ENCODE measurements at places on chromosomes 5 and 9. TPM values are rescaled to one million over a fixed set of nuclear protein-coding genes. Genes with fewer than 3 reads are reported as not detected.

DNA sequence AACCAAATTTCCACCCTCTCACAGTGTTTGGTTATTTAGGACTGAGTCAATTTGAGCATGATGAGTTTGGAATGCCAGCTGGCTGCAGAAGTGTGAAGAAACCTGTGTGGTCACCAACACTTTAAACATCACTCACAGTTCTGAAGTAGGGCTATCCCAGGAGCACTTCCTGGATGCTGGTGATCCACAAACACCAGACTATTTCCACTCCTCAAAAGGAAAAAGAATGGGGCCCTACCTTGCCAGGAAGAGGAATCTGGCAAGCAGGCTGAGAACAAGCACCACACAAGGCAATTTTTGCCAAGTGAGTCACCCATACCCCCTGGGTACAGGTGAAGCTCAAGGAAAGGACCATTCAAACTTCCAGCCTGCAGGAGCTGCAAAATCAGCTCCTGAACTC lies 294.2 kb upstream of the PTGER4 start:
- peak; percentile 78 for DNase-seq

- DNase-seq, result no peak
These were observed 652.2 kb upstream of the RGMB start for GRCh38 chr5:98121036-98121936.

GRCh38 chr5:151037561-151038411 lies 17.4 kb downstream of the GPX3 start:
- peak; percentile 56 for DNase-seq

DNA sequence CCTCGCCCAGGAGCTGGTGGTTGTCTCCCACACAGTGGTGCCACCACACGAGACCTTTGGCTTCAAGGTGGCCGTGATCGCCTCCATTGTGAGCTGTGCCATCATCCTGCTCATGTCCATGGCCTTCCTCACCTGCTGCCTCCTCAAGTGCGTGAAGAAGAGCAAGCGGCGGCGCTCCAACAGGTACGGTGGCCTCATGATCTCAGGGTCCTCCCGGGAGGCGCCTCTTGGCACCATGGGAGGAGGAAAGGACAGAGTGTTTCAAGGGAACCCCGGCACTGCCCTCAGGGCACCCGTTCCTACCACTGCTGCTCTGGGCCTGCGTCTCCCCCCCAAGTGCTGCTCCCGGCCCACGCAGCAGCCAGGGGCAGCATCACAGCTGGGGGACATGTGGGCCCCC lies 18.2 kb upstream of the CARD19 start:
- DNase-seq, result no peak

- no peak for DNase-seq
These were observed 87.6 kb downstream of the MAMDC2 start for GRCh38 chr9:70131296-70131695.

GRCh38 chr9:31590091-31590490 lies 794.4 kb upstream of the ACO1 start:
- DNase-seq, result peak; percentile 59

DNA sequence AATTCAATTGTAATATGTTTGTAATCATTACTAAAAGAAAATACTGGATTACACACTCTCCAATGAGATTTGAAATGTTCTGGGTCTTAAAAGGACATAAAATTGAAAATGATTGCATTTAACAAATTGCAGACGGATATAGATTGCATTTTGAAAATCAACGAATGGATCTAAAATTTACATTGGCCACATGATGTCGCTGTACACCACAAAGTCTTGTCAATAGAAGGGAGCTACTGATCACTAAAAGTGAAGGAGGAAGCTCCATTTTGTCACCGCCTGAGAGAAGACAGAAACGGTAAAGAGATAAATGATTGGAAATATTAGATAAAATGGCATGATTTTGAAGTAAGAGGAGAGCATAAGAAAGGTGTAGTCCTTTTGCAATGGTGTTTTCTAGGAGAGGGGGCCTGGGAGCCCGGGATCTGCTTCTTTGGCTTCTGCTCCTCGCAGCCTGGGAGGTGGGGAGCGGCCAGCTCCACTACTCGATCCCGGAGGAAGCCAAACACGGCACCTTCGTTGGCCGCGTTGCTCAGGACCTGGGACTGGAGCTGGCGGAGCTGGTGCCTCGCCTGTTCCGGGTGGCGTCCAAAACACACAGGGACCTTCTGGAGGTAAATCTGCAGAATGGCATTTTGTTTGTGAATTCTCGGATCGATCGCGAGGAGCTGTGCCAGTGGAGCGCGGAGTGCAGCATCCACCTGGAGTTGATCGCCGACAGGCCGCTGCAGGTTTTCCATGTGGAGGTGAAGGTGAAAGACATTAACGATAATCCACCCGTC lies at the start of gene PCDHA1:
PCDHA1 (plus strand) TSS at position 236 of the 782 bp plus-strand sequence.
- no peak for DNase-seq

DNA sequence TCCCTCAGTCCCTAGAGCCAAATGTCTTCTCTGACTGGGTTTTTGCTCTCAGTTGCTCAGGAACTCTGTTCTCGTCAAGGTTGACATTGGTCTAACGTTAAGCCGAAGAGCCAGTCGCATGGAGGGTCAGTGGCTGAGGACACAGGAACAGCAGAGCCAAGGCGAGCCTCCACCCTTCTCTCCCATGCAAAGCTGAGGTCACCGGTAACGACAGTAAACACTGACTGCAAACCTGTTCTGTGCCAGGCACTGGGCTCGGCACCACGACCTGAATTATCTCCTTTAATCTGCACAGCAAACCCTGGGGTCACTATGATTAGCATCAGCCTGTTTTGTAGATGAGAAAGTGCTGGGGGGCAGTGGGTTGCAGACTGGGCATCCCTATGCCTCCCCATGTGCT lies 171.0 kb downstream of the COL23A1 start:
- DNase-seq, result no peak

- peak; percentile 61 for DNase-seq
These were observed 113.5 kb downstream of the CAAP1 start for GRCh38 chr9:26779062-26779461.

- no peak for DNase-seq
These were observed 1.9 kb upstream of the MRPS2 start for GRCh38 chr9:135498381-135499126.

- DNase-seq, result peak; percentile 50
These were observed 83.5 kb upstream of the GNAQ start for GRCh38 chr9:78115073-78115472.

DNA sequence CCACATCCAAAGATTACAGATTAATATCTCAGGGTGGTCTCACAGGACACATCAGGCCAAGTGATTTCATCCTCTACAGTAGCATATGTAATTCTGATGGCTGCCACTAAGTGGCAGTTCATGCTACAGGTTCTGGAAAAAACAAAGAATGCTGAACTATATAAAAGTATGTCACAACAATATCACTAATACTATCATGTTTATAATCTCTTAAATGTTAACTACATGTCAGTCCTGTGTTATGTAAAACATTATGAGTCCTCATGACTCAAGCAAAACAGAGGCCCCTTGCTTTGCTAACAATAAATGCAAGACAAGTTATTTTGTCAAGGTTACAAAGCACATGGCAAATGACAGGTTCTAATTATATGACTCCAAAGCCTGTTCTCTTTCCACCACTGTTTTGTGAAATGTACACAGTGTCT lies 233.2 kb downstream of the FBXL17 start:
- DNase-seq, result peak; percentile 26

DNA sequence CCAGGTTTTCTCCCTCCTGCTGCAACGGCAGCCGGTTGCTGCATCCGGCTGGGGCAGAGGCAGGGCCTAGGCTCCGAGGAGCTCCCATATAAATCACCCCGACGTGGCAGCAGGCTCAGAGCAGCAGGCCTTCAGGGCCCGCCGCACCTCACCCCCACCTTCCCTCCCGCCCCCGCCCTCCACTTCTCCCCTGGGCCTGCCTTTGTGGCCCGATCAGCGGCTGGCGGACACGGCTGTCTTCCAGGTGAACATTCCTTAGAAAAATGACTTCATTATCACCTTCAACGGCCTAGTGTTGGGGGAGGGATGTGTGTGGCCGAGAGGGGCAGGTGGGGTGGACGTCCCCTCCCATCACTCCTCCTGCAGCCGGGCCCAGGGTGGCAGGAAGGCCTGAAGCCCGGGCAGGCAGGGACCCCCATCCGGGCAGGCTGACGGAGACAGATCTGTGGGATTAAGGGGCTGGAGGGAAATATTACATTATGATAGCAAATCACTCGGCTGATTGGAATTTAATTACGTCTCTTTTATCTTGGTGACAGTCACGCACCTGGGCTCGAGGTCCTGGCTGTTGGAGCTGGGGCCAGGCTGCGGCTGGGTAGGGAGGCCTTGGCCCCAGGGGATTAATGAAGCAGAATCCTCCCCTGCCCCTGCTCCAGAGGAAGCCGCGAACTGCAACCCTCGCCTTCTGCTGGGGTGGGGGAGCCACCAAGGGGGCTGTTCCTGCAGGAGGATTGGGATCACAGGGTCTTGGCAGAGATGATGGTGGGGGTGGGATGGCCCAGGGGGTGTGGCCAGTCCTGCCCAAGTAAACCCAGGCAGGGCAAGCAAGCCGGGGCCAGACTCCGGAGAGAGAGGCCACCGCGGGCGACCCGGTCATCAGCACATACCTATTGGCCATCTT lies 38.4 kb upstream of the RXRA start:
- DNase-seq, result no peak

- DNase-seq, result no peak
These were observed 27.7 kb downstream of the UBAP1 start for GRCh38 chr9:34206561-34206960.

DNA sequence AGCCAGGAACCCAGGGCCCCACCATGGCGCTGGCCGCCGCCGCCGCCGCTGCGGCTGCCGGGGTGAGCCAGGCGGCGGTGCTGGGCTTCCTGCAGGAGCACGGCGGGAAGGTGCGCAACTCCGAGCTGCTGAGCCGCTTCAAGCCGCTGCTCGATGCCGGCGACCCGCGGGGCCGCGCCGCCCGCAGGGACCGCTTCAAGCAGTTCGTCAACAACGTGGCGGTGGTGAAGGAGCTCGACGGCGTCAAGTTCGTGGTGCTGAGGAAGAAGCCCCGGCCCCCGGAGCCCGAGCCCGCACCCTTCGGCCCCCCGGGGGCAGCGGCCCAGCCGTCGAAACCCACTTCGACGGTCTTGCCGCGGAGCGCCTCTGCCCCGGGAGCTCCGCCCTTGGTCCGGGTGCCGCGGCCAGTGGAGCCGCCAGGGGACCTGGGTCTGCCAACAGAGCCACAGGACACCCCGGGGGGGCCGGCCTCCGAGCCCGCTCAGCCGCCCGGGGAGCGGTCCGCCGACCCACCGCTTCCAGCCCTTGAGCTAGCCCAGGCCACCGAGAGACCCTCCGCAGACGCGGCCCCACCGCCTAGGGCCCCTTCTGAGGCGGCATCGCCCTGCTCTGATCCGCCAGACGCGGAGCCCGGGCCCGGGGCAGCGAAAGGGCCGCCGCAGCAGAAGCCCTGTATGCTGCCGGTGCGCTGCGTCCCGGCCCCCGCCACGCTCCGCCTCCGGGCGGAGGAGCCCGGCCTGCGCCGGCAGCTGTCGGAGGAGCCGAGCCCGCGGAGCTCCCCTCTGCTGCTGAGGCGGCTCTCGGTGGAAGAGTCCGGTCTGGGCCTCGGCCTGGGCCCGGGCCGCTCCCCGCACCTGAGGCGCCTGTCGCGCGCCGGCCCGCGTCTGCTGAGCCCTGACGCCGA lies 749 bp downstream of the SOWAHA start:
- no peak for DNase-seq

DNA sequence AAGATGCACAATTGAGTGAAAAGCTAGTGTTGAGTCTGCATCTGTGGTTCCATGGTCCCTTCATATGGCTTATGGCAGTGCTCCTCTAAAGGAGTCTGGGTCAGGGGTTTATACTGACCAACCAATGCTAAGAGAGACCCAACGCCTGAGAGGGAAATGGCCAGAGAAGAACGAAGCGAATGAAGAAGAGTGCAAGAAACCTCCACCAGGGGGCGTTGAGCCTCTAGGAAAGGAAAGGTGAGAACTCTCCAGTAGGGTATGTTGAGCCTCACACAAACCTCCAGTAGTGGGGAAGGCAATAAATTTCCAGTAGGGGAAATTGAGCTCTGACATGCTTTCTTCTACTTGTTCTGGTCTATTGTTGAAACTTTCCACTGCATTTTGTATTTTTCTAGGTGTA lies 470.6 kb downstream of the PRDM9 start:
- DNase-seq, result no peak

- peak; percentile 70 for DNase-seq
These were observed 12.7 kb downstream of the GLIPR2 start for GRCh38 chr9:36149197-36149596.

DNA sequence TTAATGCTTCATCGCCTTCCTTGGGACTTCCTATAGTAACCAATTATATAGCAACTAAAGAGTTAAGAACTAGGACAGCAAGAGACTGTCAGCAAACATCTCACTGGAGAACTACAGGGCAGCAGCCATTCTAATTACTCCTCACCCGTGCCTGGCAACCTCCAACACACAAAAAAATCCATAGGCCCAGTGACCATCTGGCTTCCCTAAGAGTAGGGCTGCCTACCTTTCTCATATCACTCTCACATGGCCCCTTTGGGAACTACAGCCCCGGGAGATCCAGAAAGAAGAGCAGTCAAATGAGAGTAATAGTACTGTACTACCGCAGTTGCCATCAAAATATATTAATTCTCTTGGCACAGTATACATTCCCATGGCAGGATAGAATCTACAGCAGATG lies 5.7 kb downstream of the DCAF10 start:
- no peak for DNase-seq

DNA sequence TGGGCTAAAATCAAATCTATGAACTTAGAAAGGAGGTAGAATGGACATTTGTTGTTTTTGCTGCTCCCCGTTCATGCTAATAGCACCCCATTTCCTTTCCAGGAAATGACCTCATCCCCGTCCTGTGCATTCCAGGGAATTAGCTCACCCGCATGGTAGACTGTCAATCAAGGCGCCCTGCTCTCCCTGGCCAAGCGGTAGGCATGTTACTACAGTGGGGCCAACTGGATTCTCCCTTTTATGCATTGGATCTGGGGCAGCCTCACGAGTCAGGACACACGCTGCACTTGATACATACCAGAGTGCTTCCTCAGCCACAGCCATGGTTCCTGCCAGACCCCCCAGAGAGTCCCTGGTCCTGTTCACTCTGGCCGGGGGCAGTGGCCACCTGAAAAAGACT lies 111.0 kb upstream of the PTCH1 start:
- DNase-seq, result peak; percentile 15

GRCh38 chr9:124353166-124353768 lies 62.0 kb downstream of the PSMB7 start:
- no peak for DNase-seq

GRCh38 chr9:129394061-129394885 lies 216.2 kb upstream of the IER5L start:
- no peak for DNase-seq

GRCh38 chr5:1525624-1526189 lies 1.9 kb upstream of the LPCAT1 start:
- no peak for DNase-seq

MAP1B gene
- total RNA-seq, result 197 TPM

PCDHGA8 gene
- 0.26 TPM for total RNA-seq

MPDZ gene
- 16.9 TPM for total RNA-seq

CDH18 gene
- total RNA-seq, result 0.06 TPM

GMCL2 gene
- not detected for total RNA-seq

CYFIP2 gene
- total RNA-seq, result 9.9 TPM

KIF20A gene
- total RNA-seq, result 108 TPM

INSL4 gene
- total RNA-seq, result not detected

SLCO6A1 gene
- not detected for total RNA-seq

DRD1 gene
- total RNA-seq, result not detected

NSG2 gene
- total RNA-seq, result not detected

All from LHCN-M2 (cell line).